Activated T-cell treated with anti-CD3 and anti-CD28 coated beads, Interleukin-2, amount 50 U/mL, for 4 hours (primary cell): ENCODE measurements at places on chromosomes 12 and 14.

GRCh38 chr12:101552277-101552676 is 42.5 kb upstream of the MYBPC1 start:
- no peak for DNase-seq

DNA sequence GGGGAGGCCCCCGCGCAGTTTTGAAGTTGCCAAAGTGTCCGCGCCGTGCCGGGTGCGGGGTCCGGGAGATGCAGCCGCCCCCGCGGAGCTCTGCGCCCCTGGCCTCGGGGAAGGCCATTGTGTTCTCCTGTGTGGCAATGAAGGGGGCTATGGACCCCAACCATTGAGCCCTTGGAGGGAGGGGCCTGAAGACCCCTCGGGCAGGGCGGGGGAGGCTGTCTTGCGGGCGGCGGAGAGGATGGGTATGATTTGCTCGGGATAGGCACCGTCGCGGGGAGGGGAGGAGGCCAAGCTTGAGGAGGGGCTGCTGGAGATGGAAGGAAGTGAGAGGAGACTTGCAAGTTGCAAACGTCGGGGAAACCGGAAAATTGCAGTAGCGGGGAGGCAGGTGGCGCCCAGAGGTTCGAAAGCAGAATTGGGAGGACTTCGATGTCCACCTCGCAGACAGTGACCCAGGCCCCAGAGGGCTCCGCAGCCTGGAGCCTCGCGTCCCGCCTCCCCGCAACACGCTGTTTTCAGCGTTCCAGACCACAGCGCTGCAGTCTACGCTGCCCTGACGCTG is 25.4 kb downstream of the BCL11B start:
- DNase-seq: no peak

GRCh38 chr12:50615907-50616296 is 111.1 kb downstream of the DIP2B start:
- no peak for DNase-seq

DNA sequence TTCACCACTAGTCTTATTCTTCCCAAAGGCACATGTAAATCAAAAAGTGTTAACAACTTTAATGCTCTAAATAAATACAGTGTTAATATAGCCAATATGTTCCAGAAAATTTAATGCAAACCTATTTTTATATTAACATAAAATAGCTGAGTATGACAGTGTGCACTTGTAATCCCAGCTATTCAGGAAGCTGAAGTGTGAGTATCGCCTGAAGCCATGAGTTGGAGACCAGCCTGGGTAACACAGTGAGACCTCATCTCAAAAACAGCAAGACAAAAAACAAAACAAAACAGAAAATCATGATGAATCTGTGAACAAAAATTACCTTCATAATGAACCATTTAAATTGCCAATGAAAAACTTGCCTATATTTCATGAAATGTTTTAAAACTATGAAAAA is 798.9 kb downstream of the SLC6A15 start:
- DNase-seq: no peak

- no peak for DNase-seq
Observed at GRCh38 chr12:41142376-41142775, 45.7 kb upstream of the PDZRN4 start.

DNA sequence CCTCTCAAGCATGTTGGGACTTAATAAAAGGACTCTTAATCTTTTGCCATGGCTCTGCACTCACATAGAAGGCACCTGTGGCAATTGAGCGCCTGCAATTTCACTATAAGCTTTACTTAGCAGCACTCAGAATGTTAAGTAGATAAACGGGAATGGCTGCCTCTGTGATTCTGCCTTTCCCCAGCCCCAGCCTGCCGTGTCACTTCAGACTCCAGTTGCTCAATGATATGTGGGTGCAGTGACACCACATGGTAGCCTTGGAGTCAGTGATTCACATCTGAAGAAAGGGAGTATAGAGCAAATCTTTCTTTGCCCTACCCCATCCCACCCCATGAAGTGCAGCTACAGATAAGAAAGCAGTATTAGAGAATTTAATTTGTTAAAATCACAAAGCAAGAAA is 96.1 kb downstream of the ZFC3H1 start:
- no peak for DNase-seq

- DNase-seq: no peak
Observed at GRCh38 chr14:51929910-51930682, 59.2 kb upstream of the RTRAF start.

- no peak for DNase-seq
Observed at GRCh38 chr14:84493779-84494178, 1036.2 kb upstream of the FLRT2 start.

DNA sequence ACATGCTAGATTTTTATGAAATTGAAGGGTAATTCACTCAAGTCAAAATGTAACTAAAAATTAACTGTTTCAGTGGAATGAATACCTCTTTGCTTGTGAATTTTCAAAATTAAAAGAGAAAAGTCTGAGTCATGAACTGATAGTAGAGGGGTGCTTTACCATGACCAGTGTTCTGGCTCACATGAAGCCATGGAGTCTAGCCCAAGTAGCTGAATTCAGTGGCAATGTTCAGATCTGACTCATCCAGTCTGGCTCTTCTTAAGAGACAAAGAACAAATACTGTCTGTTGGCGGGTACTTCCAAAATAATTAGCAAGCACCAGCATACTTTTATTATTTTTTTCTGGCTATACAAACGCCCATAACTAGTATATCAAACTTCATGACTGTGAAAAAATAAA is 366.3 kb upstream of the GARIN6 start:
- DNase-seq: no peak

DNA sequence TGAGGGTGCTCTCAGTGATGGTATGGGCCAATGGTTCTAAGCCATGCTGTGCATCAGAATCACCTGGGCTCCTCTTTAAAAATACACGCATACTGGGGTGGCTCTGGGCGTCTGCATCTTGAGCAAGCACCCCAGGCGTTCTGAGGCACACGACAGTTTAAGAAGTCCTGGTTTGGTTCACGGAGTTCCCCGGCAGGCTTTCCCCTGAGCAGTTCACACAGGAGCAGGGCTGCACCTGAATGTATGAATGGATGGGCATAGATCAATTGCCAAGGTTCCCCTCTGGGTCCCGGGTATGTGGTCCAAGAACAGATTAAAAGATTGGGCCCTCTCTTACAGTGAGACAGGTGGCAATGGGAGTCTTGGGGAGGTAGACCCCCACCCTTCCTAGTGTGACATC is 395.3 kb downstream of the DPF3 start:
- no peak for DNase-seq

GRCh38 chr12:83015390-83016217 is 328.9 kb downstream of the TMTC2 start:
- DNase-seq: no peak

DNA sequence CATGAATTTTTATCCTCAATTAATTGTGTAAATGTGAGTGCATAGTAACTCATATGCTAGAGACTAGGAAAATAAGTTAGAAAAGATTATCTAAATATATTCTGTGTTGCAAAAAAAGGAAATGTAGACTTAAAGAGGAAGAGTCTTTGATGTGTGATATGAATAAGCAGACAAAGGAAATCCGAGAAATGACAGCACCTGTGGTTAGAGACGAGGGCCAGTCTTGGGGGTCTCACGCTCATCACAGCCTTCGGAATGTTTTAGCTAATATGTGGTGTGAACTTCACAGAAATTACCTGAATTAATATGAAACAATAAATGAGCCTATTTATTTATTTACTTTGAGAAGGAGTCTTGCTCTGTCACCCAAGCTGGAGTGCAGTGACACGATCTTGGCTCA is 11.6 kb downstream of the ATP6V0A2 start:
- DNase-seq: no peak

- no peak for DNase-seq
Observed at GRCh38 chr14:74414403-74415114, 11.5 kb downstream of the SYNDIG1L start.

DNA sequence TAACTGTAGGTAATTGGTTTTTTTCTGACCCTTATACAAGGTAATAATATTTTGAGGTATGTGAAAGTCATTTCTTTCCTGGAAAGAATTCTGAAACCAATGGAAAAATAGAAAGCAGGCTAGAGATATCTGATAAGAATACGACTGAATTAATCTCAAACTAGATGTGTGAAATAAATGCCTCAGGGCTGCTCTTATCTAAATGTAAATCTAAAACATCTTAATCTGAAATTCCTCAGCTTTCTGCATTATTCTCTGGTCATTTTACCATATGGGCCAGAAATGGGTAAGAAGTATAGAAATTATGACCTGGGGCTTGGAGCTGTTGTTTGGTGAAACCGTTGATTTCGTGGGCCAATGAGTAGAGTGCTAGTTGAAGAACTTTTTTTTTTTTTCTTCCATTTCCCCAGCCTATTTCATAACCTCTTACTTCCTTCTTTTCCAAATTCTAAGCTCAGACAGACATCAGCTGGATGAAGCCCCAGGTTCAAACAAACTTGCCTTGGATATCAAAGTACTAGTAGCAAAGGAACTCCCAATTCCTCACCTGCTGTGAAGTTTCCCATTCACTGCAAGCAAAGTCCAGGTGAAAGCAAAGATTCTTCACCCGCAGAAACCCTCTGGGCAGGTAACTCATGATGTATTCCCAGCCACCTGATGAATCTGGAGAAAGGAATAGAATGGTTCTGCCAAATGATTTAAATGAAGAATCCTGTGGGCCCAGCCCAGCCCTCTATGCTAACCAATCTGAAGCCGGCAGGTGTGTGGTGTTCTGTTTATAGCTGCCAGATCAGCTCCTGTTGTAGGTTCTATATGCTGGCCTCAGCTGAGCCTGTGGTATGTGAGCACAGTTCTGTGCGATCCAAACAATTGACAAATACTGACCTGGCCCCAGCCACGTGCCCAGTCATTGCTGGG is 9.7 kb upstream of the FOS start:
- no peak for DNase-seq
